ENCODE measurements at places on chromosomes 2 and 18. TPM values are rescaled to one million over a fixed set of nuclear protein-coding genes. Genes with fewer than 3 reads are reported as not detected.
A peak's percentile ranks its signal among the peaks of the same experiment; 100 is the strongest.

ARHGEF33 gene
- polyA plus RNA-seq: 3.4 TPM

RGPD3 gene
- 0.12 TPM for polyA plus RNA-seq

TBR1 gene
- 0.03 TPM for polyA plus RNA-seq

- no peak for DNase-seq
Observed at GRCh38 chr2:134258684-134259388, 5.0 kb downstream of the MGAT5 start.

B3GNT7 gene
- 3.1 TPM for polyA plus RNA-seq

BIRC6 gene
- polyA plus RNA-seq: 100 TPM

GRCh38 chr18:23585007-23585871 is 1.1 kb downstream of the NPC1 start:
- peak; percentile 18 for DNase-seq

GRCh38 chr2:216777637-216778273 is 82.1 kb downstream of the TNP1 start:
- DNase-seq: no peak

DNA sequence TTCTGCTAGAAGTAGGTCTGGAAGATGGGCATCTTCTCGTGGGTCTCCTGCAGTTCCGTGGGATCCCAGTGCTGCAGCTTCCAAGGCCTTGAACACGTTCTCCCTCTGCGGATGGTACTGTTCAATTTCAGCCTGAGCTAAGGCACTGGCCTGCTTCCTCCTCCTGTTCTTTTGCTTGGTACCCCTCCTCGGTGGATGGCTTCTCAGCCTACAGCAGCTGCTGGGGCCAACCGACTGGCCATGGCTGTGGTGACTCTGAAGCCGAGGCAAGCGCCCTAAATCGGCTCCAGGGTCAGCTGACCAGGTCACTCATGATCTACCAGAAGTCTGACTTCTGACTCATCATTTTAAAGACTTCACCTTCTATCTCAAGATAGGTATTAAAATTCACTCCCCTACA is 150.2 kb downstream of the NBAS start:
- no peak for DNase-seq

DNA sequence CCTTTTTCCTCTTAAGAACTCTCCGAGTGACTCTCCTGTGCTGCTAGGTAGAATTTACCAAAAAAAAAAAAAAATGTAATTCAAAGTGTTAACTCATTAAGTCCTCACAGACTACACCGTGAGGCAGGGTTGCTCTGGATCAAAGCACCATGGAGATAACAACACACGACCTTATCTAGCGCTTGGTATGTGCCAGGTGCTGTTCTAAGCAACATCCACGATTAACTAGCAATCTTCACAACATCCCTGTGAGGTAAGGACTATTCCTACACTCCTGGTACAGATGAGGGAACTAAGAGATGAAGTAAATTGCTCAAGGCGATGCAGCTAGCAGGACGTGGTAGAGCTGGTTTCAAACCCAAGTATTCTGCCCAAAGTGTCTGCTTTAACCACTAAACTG is 1.8 kb downstream of the MOGAT1 start:
- no peak for DNase-seq

TRIM43 gene
- 0.62 TPM for polyA plus RNA-seq

- no peak for DNase-seq
Observed at GRCh38 chr2:231900972-231901371, 25.2 kb downstream of the NPPC start.

GRCh38 chr18:56927786-56928185 is 219.1 kb upstream of the BOD1L2 start:
- DNase-seq: no peak

DNA sequence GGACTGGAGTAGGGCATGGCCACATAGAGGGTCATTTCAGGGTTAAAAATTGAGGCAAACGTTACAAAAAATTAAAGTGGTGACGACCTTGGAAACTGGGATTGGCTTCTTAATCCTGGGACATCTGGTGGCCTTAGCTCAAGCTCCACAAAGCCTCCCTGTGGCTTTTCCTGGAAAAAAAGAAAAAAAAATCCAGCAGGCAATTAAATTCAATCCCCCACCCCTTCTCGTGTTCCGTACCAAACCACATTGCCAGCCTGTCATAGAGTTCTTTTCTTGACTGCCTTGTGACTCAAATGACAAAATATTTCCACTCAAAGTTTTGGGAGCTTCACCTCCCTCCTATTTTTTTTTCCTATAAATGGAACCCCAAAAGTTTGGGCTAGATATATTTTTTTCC is 195.6 kb downstream of the HRH4 start:
- no peak for DNase-seq

DNA sequence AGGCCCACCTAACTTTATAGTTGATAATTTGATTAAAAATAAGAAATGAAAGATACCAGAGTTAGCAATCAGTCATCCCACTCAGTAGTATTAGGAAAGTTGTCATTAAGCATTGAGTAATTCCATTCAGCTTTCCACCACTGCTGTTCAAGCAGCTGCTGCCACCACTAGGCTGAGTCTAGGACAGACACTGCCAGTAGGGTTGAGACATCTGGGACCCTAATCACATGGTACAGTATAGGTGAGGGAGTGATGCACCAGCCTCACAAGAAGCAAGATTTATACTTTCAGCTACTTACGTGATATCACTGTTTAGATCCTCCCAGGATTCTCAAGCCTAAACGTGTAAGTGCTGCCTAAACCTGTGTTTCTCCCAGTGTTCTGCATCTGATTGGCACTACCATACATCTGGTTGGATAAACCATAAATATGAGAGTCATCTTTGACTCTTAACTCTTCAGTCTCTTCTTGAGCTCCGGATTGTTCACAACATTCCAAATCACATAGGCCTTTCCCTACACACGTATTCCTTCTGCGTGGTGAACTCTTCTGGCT is 3.2 kb downstream of the UBXN4 start:
- no peak for DNase-seq

GRCh38 chr2:240836781-240837467 is 16.9 kb upstream of the KIF1A start:
- DNase-seq: no peak

DNA sequence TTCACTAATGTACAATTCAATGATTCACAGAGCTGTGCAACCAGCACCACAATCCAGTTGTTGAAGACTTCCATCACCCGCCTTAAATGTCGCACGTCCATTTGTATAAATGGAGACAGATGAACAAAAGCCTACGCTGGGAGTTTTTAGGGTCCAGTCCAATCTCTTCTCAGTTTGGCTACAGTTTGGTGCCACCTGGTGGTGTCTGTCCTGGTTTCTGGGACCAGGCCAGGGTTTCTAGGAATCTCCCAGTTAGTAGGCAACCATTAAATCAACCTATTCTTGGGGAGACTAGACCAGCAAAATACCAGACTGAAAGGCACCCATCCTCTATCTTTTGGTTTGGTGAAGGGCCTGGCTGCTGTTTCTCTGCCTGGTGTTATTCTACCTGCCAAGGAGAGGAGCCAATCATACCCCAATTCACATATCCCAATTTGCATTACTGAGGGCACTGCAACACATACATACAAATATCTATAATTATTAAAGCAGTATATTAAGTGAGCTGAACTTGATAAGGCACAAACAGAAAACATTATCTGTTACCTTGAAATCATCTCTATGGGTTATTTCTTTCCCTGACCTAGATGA is 3.2 kb upstream of the DDX1 start:
- peak; percentile 77 for DNase-seq

ASIC4 gene
- 0.20 TPM for polyA plus RNA-seq

DNA sequence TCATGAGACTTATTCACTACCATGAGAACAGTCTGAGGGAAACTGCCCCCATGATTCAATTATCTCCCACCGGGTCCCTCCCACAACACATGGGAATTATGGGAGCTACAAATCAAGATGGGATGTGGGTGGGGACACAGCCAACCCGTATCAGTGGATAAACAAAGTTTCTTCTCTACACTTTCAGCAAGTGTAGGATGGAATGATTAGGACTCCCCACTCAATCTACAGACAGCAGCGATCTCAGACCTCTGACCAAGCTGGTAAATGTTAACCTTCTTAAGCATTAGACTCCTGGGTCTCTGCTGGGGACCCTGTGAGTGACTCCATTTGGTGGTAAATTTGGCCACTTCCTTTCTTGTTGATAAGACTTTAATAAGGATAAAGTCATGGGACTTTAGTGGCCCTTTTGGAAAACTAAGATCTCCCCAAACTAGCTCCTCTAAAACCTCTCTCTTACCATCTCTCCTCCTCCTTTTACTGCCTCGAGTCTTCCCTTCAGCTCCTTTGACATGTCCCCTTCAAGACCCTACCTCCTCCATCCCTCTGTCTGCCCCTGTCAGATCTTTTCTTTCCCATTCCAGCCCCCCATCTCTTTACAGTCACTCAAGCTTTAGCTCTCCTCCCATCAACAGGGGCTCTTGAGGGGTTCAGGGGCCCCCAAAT is 71.9 kb downstream of the MYL12B start:
- DNase-seq: no peak

DNA sequence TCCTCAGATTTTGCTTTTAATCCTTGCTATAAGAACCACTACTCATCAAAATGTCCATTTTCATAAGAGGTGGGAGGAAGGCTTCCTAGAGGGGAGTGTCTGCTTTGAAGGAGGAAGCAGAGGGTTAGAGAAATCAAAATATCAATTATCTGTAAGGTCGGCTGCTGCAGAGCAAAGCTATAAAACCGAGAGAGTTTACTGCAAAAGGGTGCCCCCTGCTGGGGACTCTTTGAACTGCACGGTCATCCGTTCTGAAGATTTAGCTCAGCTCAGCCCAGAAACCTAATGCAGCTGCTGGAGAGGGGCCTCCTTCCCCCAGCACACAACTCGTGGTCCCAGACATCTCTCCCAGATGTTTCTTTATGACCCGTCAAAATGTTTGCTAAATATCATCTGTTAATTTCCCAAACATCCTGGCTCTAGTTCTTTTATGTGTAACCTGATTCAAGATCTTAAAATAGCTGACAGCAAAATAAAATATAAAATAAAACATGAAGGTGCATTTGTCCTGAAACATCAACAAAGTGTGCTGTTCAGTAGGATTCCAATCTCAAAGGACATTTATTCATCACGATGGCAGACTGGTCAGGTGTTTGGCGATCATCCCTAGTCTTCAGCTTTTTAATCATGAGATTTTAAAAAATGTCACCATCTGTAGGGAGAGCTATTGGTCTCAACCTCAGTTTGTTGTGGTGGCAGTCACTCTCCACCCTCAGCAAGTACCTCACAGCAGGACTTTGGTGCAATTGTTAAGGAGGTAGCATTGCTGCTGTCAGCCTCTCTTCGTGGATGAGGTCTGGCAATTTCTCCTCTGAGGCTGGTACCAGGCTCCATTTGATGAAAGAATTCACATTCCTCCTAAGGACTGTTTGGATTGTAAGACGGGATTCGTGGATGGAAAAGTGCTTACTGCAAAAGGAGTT is 185.9 kb downstream of the MTX2 start:
- peak; percentile 90 for DNase-seq

DNA sequence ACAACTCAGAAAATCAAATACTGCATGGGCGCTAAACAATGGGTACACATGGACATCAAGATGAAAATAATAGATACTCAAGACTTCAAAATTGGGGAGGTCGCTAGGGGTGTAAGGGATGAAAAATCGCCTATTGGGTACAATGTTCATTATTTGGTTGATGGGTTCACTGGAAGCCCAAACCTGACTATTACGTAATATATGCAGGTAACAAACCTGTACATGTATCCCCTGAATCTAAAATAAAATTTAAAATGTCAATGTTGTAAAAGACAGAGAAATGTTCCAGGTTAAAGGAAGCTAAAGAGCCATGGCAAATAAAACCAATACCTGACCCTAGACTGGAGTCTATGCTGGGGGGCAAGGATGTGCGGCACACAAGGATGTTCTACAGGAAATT is 80.4 kb upstream of the CCBE1 start:
- no peak for DNase-seq

DNA sequence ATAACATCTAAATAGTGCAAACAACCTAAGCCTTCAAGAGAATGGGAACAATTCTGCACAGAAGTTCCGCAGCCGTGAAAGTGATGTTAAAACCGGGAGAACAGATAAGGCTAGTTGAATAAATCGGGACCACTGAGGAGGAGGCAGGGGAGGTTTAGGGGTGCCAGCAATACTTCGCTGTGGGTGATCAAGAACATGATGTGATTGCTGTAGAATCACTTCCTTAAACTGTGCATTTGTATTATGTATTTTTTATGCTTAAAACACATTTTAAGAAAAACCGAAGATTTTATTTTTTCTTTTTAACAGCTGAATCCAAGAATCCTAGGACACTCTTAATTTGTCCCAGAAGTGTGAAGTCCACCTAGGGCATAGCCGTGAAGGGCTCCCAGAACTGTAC is 33.6 kb downstream of the TTC32 start:
- DNase-seq: no peak

NEU2 gene
- not detected for polyA plus RNA-seq

ANKRD36B gene
- polyA plus RNA-seq: 48.3 TPM

GRCh38 chr2:85971366-85971765 is 82.6 kb upstream of the ST3GAL5 start:
- DNase-seq: no peak
